ENCODE measurements at places on chromosomes 7 and 10.

DNA sequence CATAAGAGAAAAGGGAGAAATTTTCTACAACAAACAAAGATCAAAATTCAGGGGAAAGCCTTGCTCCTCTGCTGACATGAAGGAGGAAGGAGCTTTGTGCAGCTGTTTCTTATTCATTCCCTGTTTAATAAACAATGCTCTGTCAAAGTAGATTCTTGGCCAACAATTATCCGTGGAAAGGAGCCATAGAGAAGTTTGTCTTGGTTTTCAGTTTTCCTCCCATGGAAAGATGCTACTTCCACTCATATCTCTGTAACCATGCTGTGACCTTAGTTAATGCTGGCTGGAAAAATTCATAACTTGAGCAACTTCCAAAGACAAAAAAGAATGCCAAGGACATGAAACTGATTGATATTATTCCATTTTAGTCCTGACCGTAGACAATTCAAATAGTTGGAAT is 8.1 kb downstream of the DDC start:
- no peak for DNase-seq
- no peak overlapping the region for H3K4me3 ChIP-seq
- H3K4me1 ChIP-seq = no peaks in the 10 kb centered on the region
- no peaks in the 10 kb centered on the region for H3K36me3 ChIP-seq

- no peak for DNase-seq
- H3K4me3 ChIP-seq = no peak overlapping the region
- H3K27me3 ChIP-seq = no peaks in the 10 kb centered on the region
Measured at GRCh38 chr7:106022193-106022821, 59.2 kb downstream of the CDHR3 start.

DNA sequence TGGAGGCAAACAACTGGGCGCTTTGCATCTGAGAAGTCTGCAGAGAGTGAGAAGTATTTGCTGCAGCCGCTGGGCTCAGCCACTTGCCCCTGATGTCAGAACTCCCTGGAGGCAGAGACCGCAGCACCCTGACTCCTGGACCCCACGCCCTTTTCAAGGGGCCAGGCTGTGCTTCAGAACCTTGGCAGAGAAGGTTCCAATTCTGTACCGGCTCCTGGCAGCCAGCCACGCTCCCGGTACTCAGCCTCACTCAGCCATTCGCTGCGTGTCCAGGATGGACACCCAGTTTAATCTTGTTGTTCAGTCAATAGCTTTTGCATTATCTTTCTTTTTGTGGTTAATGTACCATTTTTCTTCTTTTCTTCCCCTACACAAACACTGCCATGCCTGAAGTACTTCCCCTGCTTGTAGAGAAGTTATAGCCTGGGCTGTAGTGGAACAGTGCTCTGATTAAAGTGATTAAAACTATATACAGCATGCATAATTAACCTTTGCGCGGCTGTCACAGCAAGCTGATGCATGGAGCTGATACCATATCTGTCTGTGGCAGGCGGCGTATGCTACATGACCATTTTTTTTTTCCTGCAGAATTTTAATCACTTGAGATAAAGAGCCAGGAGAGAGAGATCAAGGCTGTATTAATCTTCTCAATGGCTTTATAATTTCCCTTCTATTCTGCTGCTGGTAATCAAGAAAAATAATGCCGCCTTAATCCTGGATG is 578.5 kb downstream of the SDK1 start:
- no peak for DNase-seq
- H3K27ac ChIP-seq = no peak overlapping the region
- no peaks in the 10 kb centered on the region for H3K36me3 ChIP-seq

- H3K4me3 ChIP-seq = no peak overlapping the region
- no peak overlapping the region for H3K27ac ChIP-seq
- DNase-seq = no peak
- H3K4me1 ChIP-seq = no peaks in the 10 kb centered on the region
- H3K36me3 ChIP-seq = peaks cover 8% of the 10 kb centered on the region
- H3K27me3 ChIP-seq = no peaks in the 10 kb centered on the region
Measured at GRCh38 chr10:74973741-74974392, 137.6 kb upstream of the SAMD8 start.

DNA sequence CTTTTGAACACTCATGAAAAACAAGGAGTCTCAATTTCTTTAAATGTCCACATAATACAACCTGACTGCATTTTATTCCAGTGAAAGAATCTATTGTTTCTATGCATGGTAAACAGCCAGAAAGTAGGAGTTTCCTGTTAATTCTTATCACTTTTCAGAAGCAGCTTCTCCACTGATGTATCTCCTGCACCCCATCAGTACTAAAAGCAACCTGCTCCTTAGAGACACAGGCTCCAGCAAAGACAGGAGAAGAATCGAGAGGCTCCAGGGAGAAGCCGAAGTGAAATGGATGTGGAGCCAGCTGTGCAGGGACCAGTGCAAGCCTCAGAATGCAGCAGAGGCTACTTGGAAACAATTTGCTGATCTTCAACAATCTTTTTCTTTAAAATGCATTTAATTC is 16.4 kb upstream of the C10orf120 start:
- H3K27me3 ChIP-seq = no peaks in the 10 kb centered on the region
- no peaks in the 10 kb centered on the region for H3K36me3 ChIP-seq
- no peaks in the 10 kb centered on the region for H3K4me1 ChIP-seq
- no peak overlapping the region for H3K27ac ChIP-seq
- DNase-seq = no peak

DNA sequence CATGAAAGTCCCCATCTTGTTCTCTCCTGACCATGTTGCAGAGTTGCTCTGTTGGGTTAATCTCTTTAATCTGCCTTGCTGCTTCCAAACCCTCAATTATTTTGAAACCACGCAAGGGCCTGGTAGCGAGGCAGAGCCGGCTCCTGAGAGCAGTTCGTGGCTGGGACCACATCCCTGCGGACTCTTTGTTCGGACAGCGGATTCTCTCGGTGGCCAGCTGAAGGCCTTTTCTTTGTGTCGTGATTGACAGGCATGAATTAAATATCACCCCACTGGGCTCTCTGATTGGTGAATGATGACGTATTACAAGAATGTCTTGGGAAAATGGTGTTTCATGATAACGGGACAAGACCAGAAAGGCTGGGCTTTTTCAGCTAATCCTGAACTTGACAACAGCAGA is 66.9 kb upstream of the ARHGAP21 start:
- no peak overlapping the region for H3K27ac ChIP-seq
- H3K4me3 ChIP-seq = no peak overlapping the region
- H3K27me3 ChIP-seq = no peaks in the 10 kb centered on the region
- H3K4me1 ChIP-seq = no peaks in the 10 kb centered on the region
- DNase-seq = no peak

DNA sequence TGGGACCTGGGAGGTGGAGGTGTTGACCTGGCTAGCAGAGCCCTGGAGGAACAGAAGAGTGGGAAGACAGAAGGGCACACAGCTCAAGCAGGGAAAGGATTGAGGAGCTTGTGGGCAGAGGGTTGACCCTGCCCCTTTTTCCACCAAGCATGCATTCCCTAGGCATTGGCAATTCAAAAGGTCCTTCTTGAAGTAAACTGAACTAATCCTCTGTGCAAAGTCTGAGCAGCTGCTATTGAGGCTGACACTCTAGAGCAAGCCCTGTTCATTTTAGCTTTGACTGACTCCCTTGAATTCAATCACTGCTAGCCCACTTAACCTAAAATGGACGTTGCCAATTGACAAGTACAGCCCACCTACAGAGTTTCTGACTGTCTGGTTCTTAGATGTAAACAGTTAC is 116.5 kb upstream of the TNS3 start:
- no peak overlapping the region for H3K4me3 ChIP-seq
- no peaks in the 10 kb centered on the region for H3K36me3 ChIP-seq
- H3K27me3 ChIP-seq = no peaks in the 10 kb centered on the region
- H3K27ac ChIP-seq = no peak overlapping the region
- peaks cover 7% of the 10 kb centered on the region for H3K4me1 ChIP-seq
- no peak for DNase-seq

DNA sequence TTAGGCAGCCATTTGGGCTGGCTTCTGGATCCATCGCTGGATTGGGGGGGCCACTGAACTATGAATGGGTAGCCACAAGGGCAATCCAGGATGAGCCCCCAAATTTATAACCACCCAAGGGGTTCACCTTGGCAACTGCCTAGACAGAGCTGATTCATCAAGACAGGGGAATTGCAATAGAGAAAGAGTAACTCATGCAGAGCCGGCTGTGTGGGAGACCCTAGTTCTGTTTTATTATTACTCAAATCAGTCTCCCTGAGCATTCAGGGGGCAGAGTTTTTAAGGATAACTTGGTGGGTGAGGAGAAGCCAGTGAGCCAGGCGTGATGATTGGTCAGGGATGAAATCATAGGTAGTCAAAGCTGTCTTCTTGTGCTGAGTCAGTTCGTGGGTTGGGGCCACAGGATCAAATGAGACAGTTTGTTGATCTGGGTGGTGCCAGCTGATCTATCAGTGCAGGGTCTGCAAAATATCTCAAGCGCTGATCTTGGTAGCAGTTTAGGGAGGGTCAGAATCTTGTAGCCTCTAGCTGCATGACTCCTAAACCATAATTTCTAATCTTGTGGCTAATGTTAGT is 57.9 kb downstream of the DNAJB9 start:
- DNase-seq = no peak
- no peaks in the 10 kb centered on the region for H3K27me3 ChIP-seq
- H3K4me3 ChIP-seq = no peak overlapping the region
- H3K27ac ChIP-seq = no peak overlapping the region
- H3K4me1 ChIP-seq = peaks cover 10% of the 10 kb centered on the region

GRCh38 chr10:10462151-10462941 is 555.3 kb upstream of the CELF2 start:
- DNase-seq = no peak
- no peaks in the 10 kb centered on the region for H3K27me3 ChIP-seq
- no peak overlapping the region for H3K4me3 ChIP-seq
- H3K27ac ChIP-seq = no peak overlapping the region

GRCh38 chr10:133159611-133159949 is 439 bp upstream of the KNDC1 start:
- H3K4me1 ChIP-seq = no peaks in the 10 kb centered on the region
- H3K27me3 ChIP-seq = peaks cover 37% of the 10 kb centered on the region
- H3K27ac ChIP-seq = no peak overlapping the region
- DNase-seq = no peak
- H3K4me3 ChIP-seq = no peak overlapping the region

- no peak overlapping the region for H3K4me3 ChIP-seq
- H3K36me3 ChIP-seq = no peaks in the 10 kb centered on the region
- DNase-seq = no peak
- no peak overlapping the region for H3K27ac ChIP-seq
Measured at GRCh38 chr7:143321734-143322133, 5.8 kb downstream of the CLCN1 start.

- H3K27ac ChIP-seq = no peak overlapping the region
- DNase-seq = no peak
- no peaks in the 10 kb centered on the region for H3K4me1 ChIP-seq
- no peaks in the 10 kb centered on the region for H3K36me3 ChIP-seq
- no peak overlapping the region for H3K4me3 ChIP-seq
Measured at GRCh38 chr10:51770709-51771108, 71.3 kb upstream of the CSTF2T start.

GRCh38 chr10:71232089-71232998 is 20.0 kb downstream of the UNC5B start:
- no peaks in the 10 kb centered on the region for H3K27me3 ChIP-seq
- H3K36me3 ChIP-seq = no peaks in the 10 kb centered on the region
- no peak for DNase-seq
- H3K4me3 ChIP-seq = no peak overlapping the region
- H3K4me1 ChIP-seq = no peaks in the 10 kb centered on the region

DNA sequence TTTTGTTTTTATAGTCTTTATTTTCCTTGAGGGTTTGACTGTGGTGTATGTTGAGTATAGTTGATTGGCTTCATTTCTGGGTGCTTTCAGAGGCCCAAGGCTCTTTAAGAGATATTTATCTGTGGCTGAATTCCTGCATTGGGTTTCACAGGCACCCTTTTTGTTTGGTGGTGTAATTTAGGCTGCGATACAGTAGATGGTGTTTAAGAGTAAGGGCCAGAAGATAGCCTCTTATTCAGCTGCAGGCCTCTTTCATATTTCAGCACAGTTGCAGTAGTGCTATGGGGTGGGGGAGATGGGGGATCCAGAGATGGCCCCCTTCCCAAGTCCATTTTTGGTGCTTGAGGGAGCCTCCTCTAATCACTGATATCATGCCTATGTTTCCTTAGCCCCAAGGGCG is 69.7 kb downstream of the MGAM2 start:
- no peak for DNase-seq
- H3K27me3 ChIP-seq = no peaks in the 10 kb centered on the region
- no peaks in the 10 kb centered on the region for H3K36me3 ChIP-seq
- no peak overlapping the region for H3K27ac ChIP-seq
- no peak overlapping the region for H3K4me3 ChIP-seq

DNA sequence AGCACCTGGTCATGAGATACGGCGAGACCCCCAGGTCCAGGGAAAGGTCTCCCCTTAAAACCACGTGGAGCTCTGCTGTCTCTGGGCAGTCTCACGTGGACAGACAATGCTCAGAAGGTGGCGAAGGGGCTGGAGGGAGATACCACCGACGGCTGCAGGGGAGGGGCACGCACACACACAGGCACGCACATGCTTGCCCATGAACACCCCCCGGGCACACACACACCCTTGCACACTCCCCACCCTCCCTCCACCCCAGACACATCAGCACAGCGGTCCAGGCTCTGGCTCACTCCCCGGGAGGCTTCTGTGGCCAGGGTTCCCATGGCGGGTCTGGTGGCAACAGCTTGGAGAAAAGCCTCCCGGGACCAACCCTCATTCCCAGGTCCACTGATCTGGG is 52.4 kb upstream of the TNRC18 start:
- no peak overlapping the region for H3K27ac ChIP-seq
- no peak overlapping the region for H3K4me3 ChIP-seq
- DNase-seq = no peak
- no peaks in the 10 kb centered on the region for H3K27me3 ChIP-seq
- H3K4me1 ChIP-seq = peaks cover 25% of the 10 kb centered on the region

- H3K27me3 ChIP-seq = no peaks in the 10 kb centered on the region
- H3K36me3 ChIP-seq = no peaks in the 10 kb centered on the region
- no peak for DNase-seq
- H3K4me1 ChIP-seq = no peaks in the 10 kb centered on the region
- no peak overlapping the region for H3K27ac ChIP-seq
Measured at GRCh38 chr10:10225136-10225676, 792.5 kb upstream of the CELF2 start.

DNA sequence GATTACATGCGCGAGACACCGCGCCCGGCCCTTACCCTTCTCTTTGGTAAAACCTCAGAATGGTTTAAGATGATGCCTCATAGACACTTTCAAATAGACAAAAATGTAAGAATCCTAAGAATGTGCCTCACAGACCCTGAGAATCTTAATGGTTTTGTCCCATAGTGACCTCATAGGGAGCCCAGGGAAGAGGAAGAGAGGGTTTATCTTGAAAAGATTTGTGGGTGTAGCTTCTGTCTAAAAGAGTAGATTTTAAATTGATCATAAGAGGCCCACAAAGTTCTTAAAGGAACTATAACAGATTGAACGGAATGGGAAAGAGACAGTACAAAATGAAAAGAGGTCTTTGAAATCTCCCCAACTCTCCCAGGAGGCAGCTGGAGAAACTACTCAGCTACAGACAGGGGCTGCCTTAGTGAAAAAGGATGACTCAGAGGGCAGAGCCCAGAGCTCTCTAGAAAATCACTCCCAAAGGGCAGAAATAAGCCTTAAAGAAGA is 220.6 kb downstream of the ADRA2A start:
- no peak overlapping the region for H3K4me3 ChIP-seq
- no peak for DNase-seq
- no peak overlapping the region for H3K27ac ChIP-seq
- H3K36me3 ChIP-seq = no peaks in the 10 kb centered on the region
- peaks cover 15% of the 10 kb centered on the region for H3K4me1 ChIP-seq

Measured in sigmoid colon (tissue), 7 donors.